ENCODE measurements at places on chromosomes 4 and X.

GRCh38 chr4:8509311-8509950 is 68.9 kb downstream of the TRMT44 start:
- no peak for DNase-seq

DNA sequence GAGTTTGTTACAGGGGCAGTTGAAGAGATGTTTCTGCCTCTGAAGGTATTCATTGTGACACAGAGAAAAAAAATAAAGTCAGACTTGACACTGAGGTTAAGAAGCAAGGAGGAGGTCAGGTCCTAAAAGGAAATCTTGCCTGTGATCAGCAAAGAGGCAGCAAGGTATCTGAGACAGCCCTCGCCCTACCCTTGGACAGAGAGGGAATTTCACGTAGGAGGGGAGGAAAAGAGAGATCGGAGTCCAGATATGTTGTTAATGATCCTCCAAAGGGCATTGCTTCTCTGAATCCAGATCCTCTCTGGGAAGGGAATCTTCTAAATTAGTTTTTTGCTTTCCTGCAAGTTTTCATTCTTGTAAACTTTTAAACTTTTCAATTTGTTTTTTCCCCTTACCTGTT is 15.3 kb upstream of the PRR27 start:
- DNase-seq, result no peak

DNA sequence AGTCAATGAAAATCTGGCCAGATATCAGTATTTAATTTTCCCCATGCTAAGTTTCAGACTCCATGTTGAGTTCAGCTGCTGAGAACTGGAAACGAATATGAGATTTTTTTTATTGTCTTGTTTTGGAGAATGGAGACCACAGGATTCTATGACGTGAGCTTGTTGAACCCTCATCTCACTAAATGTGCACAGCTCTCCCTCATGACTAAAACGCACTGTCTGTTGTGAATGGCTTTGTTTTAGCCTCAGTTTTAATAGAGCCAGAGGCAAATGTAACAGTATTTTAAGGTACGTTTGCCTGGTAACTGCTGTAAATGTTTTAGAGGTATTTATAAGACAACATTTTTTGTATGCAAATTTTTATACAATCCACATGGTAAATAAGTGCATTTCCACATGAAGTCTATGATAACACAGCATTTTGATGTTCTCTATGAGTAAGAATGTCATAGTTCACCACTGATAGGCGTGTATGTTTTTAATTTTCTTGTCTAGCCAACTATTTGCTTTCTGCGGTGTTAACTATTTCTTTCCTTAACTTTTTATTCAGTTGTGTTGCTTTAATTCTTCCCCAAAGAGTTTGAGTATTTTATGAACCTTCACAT is 1159.3 kb upstream of the TENM3 start:
- DNase-seq, result no peak

GRCh38 chr4:139643042-139643895 is 22.4 kb upstream of the MGST2 start:
- no peak for DNase-seq

DNA sequence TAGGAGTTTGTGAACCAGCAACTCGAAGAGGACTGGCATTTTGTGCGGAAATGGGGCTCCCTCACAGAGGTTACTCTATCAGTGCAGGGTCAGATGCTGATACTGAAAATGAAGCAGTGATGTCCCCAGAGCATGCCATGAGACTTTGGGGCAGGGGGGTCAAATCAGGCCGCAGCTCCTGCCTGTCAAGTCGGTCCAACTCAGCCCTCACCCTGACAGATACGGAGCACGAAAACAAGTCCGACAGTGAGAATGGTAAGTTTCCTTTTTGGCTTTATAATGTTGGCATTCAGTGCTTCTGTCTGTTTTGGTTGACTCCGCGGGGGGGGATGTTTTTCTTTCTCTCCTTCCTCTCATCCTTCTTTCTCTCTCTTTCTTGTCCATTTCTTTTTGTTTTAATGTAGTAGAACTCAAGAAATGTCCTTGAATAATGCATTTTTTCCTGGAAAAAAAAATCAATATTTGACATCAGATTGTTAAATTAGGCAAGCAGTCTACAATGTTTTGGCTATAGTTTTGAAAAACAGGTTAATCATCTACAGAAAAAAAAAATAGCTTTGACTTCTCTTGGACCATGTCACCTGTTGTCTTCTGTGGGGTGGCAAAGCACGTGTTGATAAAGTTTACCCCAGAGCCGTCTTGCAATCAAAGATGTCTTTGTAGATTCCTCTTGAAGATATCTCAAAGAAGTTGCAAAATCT is 103.6 kb downstream of the TENM3 start:
- no peak for DNase-seq

DNA sequence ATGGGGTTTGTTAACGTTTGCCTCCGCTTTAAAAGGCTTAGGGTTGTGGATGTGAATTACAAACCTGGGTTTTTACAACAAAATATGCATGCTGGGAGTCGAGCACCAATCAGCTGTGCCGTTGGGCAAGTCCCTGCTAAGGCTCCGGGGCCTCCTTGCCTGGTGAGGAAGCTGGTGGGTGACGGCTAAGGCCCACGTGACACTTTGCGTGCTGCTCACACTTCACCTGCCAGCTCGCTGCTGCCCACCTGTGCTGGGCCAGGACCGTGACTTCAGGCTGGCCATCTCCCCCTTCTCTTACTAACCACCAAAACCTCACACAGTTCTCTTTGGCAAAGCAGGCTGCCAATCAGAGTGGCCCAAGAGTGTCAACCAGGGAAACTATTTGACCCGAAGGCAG is 178.3 kb downstream of the AFAP1 start:
- no peak for DNase-seq

DNA sequence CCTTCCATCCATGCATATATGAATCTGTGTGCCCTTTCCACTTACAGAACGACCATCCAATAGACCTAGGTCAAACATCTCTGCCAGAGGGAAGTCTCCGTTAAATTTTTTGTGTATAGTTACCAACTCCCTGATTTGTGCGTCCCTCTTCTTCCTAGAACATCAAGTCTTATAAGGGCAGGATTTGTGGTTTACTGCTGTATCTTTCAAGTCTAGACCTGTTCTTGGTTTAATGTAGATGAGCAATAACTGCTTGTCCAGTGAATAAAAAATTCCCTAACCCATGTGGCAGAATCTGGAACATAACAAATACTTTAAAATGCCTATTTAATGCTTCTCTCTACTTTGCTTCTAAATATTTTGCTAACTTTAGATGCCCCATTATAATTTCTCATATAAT is 988.8 kb downstream of the RAPGEF2 start:
- no peak for DNase-seq

DNA sequence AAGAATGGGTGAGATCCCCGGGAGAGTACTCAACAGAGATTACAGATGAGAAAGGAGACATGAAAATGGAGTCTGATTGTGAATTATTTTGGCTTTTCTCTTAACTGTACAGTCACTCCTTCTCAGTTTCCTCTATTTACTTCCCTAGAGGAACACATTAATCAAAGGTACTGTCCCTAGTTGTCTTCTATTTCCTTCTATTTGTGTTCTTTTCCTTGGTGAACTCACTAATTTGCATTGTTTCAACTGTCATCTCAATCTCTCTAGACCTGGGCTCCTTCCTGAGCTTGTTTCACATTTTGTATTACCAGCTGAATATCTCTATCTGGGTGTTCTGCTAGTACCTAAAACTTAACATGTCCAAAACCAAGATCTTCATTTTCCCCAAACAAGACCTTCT is 59.8 kb downstream of the ABCB7 start:
- no peak for DNase-seq

- no peak for DNase-seq
Observed at GRCh38 chr4:52367282-52367830, 291.7 kb downstream of the USP46 start.

DNA sequence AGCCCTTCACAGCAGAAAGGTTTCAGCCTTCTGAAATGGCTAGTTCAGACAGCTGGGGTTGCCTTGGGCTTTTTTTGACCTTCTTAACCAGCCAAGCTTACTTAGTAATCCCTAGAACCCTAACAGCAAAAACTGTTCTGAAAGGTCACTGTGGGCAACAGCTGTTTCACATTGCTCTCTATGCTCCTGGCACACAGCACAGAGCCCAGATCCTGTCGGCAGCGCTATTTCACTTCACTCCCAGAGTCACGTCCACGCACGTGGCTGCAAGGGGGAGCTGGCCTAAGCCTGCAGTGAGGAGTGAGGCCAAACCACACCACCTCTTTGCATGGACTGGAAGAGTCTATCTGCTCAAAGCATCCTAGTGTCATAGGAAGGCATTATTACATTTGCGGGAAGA is 32.0 kb upstream of the STS start:
- DNase-seq, result no peak

DNA sequence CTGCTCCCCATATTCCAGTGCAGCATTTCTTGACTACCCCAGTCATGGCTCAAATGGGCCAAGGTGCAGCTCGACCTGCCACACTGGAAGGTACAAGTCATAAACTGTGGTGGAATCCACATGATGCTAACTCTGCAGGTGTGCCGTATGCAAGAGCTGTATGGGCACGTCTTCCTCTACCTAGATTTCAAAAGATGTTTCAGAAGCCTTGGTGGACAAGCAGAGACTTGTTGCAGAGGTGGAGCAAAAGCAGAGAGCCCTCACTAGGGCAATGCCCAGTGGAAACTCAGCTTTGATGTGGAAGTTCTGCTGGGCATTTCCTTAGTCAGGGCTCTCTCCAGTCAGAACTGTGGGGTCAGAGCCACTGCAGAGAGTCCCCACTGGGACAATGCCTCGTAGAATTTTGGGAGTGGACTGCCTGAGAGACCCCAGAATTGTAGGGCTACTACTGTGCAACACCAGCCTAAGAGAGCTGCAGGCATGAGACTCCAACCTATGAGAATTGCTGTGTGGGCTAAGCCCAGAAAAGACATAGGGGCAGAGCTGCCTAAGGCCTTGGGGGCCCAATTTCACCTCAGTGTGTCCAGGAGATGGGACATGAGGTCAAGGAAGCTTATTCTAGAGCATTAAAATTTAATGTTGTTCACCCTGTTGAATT is 65.7 kb downstream of the BEX3 start:
- DNase-seq, result no peak

DNA sequence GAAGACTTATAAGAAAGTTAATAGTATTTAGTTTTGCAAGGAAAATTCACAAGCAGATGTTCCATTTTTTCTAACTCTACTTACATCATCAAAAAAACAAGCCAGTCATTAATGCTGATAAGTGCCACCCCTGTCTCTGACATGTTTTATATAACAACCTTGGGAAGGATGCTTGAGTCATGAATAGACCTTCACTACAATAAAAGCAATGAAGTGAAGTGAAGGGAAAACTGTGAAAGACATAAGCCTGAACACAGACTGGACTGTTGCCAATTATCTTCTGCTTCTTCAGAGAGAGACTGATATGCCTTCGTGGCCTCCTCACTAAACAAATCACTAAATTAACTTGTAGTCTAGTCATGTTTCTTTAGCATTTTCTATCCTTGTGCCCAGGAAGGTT is 353.2 kb downstream of the PDHA2 start:
- DNase-seq, result no peak

DNA sequence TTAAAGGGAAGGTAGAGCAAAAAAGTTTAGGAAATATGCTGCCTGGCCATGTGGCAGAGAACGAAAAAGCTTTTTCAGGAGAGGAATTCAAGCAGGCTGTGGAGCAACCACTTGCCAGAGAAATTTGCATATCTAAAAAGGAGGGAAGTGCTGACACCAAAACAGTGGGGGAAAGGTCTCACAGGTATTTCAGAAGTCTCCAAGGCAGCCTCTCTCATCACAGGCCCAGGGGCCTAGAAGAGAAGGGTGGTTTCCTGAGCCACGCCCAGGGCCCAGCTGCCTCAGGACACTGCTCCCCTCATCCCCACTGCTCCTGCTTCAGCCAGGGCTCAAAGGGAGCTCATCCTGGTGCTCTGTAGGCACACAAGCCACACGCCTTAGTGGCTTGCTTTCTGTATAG is 29.9 kb upstream of the STS start:
- DNase-seq, result no peak

GRCh38 chr4:186104890-186105646 is 564 bp downstream of the FAM149A start:
- DNase-seq, result no peak

- DNase-seq, result no peak
Observed at GRCh38 chrX:46208225-46208854, 336.9 kb downstream of the ZNF674 start.

DNA sequence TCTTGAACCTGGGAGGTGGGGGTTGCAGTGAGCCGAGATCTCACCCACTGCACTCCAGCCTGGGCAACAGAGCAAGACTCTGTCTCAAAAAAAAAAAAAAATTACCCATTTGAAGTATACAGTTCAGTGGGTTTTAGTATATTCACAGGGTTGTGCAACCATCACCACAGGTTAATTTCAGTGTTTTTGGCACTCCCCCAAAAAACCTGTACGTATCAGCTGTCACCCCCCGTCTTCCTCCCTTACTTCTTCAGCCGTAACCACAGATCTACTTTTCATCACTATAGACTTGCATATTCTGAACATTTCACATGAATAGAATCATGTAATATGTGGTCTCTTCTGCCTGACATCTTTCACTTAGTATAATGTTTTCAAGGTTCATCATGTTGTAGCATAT is 11.7 kb upstream of the PTTG2 start:
- DNase-seq, result no peak

DNA sequence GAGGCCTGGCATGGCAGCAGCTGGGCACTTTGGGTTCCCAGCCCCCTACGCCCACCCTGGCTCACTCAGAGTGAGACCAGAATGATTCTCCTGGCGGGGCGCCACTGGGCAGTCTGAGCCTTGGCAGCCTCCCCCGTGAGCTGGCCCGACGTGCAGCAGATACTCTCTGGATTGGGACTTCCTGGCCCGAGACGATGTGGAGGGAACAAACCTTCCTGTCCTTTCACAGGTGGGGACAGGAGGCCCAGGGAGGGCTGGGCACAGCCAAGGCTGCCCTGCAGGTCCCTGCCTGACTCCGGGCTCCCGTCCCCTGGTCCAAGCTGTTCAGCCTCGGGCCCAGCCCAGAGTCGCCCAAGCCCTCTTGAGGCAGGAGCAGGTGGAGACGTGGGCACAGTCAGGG is 17.9 kb upstream of the ADD1 start:
- DNase-seq, result no peak

DNA sequence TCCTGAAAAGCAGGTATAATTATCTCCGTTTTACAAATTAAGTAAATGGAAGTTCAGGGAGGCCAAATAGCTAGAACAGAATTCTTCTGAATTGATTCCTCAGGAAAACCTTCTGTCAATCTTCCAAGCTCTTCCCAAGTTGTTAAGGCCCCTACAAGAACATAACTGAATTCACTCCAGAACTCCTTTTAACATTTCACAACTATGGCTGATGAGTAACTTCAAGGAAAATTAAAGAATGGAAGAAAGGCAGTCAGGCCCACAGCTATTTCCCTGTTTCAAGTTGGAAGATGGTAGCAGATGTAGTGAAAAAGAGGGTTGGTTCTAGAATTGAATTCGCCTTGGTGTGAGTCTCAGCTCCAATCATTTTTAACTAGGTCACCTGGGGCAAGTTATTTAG is 15.9 kb downstream of the SETD7 start:
- no peak for DNase-seq

DNA sequence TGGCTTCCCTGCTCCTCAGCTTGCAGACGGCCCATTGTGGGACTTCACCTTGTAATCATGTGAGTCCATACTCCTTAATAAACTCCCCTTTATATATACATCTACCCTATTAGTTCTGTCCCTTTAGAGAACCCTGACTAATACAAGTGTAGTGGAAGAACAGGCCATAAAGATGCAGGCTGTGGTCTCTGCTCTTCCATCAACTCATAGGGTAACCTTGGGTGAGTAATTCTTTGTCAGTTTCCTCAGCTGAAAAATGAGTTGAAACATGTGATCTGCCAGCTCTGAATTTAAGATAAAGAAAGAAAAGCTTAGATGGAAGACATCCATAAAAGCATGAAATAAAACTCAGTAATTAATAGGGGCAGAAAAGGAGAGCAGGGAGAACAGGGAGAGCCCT is 103.6 kb downstream of the ENOX2 start:
- DNase-seq, result no peak

GRCh38 chr4:153724606-153725005 is 35.2 kb downstream of the RNF175 start:
- no peak for DNase-seq
